ENCODE measurements at places on chromosomes 6 and 20.

- no peak for DNase-seq
These were observed 106.6 kb upstream of the BTN3A2 start for GRCh38 chr6:26258212-26258977.

DNA sequence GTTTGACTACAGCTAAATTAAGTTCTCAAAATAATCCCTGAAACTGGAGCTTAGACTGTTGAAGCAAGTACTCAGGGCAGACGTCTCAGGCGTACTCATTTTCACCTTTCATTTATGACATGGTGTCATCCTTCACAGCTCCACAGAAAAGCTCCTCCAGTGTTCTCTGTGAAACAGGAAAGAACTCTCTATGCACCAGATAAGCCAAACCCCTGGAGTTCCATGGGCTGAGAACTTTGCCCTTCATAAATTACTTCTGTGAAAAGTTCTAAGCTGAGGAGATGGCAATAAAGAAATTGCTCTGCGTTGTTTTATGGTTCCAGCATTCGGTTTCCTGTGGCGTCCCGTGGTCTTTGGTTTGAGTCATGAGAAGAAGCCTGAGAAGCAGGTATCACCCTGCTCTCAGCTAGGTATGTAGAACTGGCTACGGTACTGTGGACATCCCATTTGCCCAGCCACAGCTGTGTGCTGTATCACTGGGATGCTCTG, 20.2 kb upstream of the RREB1 start:
- no peak for DNase-seq

DNA sequence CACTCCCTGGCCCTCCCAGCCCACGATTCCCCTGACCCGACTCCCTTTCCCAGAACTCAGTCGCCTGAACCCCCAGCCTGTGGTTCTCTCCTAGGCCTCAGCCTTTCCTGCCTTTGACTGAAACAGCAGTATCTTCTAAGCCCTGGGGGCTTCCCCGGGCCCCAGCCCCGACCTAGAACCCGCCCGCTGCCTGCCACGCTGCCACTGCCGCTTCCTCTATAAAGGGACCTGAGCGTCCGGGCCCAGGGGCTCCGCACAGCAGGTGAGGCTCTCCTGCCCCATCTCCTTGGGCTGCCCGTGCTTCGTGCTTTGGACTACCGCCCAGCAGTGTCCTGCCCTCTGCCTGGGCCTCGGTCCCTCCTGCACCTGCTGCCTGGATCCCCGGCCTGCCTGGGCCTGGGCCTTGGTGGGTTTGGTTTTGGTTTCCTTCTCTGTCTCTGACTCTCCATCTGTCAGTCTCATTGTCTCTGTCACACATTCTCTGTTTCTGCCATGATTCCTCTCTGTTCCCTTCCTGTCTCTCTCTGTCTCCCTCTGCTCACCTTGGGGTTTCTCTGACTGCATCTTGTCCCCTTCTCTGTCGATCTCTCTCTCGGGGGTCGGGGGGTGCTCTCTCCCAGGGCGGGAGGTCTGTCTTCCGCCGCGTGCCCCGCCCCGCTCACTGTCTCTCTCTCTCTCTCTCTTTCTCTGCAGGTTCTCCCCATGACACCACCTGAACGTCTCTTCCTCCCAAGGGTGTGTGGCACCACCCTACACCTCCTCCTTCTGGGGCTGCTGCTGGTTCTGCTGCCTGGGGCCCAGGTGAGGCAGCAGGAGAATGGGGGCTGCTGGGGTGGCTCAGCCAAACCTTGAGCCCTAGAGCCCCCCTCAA, at the start of gene LTA:
TSS of gene LTA (plus strand) at position 249 of the 871 bp plus-strand sequence. CDS start at position 703, 454 bp downstream.
- peak; percentile 56 for DNase-seq

DNA sequence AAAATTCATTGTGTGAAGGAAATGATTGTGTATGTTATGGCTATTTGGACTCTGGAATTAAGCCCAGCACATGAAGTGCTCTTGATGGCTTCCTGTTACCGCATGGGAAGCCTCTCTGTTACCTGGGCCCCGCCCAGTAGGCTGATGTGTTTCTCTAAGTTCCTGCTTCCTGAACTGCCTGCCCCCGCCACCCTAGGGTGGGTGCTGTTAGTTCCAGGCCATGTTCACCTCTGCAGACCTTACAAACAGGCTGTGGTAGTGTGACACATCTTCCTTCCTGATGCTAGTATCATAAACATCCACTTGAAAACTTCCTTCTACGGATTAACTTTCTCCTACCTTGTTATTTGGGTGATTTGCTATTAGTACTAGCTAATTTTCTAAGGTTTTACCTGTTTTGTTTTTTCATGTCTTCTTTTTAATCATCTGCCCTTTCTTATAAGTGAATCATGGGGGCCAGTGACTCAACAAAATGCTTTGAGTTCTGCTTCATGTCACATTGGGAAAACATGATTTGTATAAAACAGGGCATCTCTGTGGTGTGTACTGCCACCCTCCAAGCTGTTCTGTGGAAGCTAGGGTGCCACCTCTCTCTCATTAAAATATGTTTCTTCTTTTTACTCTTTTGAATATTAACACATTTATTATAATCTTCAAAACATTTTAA, 40.6 kb downstream of the SH3BGRL2 start:
- DNase-seq, result no peak
